CD4-positive, alpha-beta T cell treated with Interleukin-4 for 1 hour (primary cell): ENCODE measurements at places on chromosomes 16 and 17.

DNA sequence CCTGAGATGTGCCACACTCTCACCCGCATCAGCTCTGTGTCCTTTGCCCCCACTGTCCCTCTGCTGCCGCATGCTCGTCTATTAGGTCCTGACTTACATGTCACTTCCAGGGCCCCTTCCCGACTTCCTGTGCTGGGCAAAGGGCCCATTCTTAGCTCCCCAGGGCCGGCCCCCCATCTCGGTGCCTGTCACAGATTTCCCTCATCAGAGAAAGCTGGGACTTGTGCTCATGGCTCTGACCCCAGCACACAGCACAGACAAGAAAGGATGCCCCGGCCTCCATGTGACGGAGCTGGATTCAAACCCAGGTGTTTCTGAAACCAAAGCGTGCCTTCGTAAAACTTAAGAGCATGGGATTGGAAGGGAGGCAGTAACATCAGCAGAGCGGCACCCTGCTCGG lies 5.9 kb upstream of the MAPK7 start:
- no peak for DNase-seq

DNA sequence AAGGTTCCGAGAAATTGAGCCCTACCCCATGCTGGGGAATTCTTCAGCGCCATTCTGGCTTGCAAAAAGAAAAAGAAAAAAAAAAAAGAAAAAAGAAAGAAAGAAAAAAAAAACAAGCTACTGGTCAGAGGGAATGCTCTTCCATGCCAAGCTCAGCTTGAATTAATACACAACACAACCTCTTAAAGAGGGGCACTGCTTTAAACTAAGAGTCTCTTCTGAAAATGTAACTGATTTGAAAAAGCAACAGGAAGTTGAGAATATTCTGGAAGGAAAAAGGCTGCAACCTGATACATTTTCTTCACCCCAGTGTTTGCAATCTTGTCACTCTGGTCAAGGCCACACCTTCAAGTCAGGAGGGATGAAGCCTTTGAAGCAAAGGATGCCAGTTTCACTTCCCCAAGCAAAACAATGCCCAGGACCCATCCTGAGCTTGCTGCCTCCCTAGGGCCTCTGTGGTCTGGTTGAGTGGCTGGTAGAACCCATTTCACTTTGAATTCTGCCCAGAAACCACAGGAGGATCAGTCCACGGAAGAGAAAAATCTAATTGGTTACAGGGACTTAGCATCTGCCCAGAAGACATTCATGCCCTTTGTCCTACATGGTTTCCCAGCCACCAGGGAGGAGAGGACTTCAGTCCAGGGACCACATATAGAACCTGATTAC lies 389.7 kb downstream of the SOX9 start:
- no peak for DNase-seq

DNA sequence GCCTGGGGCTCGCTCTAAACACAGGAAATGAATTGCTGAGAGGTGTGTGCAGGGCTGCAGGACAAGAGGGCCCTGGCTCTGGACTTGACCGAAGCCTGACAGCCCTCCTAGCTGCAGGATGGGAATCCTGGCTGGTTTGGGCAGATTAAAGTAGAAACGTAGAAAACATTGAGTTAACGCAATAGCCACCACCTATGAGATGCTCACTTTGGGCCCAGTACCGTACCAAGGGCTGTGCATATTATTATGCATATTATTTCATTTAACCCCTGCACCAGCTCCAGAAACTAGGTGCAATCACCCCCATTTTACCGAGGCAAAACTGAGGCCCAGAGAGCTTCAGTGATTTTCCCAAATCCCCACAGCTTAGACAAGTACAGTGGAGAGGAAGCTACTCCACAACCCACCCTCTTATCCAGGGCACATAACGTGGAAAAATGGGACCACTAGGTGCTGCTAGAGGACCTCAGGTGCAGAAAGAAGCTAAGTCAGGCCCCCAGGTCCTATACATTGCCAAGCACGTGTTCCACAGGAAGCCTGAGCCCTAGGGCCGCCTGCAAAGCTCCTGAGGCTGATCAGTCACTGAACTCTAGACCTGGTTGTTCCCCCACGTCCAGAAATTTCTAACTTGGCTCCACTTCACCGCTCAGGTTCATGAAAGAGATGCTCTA lies 79.2 kb downstream of the MYH11 start:
- no peak for DNase-seq

GRCh38 chr16:4309833-4310266 lies 6.0 kb upstream of the GLIS2 start:
- peak; percentile 60 for DNase-seq

DNA sequence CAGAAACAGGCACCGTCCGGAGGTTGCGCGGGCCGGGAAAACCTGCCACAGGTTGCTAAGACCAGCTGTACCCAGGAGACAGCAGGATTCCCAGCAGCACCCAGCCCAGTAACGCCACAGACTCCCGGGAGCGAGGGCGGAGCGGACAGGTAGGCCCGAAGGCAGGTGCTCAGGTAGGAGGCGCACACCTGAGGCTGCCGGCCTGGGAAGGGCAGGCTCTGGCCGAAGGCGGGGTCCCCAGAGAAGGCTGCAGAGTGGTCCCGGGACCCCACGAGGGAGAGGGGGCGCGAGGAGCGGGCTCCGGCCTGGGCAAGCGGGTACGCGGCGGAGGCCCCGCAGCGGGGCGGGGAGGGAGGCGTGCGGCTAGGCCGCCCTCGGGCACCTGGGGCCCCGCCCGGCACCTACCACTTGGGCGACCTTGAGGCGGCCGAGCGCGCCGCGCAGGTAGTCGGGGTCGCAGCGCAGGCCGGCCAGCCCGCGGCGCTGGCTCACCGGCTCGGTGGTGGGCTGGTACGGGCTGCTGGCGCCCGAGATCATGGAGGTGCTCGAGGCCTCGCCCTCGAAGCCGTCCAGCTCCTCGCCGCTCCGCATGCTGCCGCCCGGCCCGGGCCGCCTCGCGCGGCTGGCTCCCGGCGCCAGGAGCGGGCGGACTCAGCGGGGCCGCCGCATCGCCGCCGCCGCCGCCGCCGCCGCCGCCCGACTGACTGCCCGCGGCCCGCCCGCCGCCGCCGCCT lies 441 bp downstream of the CMTM4 start:
- no peak for DNase-seq

- peak; percentile 36 for DNase-seq
These were observed 59.1 kb downstream of the TIMM22 start for GRCh38 chr17:1055751-1056645.

GRCh38 chr17:46742565-46743270 lies 75.8 kb downstream of the WNT3 start:
- DNase-seq: no peak

GRCh38 chr17:16934836-16935235 lies 37.1 kb downstream of the TNFRSF13B start:
- no peak for DNase-seq

DNA sequence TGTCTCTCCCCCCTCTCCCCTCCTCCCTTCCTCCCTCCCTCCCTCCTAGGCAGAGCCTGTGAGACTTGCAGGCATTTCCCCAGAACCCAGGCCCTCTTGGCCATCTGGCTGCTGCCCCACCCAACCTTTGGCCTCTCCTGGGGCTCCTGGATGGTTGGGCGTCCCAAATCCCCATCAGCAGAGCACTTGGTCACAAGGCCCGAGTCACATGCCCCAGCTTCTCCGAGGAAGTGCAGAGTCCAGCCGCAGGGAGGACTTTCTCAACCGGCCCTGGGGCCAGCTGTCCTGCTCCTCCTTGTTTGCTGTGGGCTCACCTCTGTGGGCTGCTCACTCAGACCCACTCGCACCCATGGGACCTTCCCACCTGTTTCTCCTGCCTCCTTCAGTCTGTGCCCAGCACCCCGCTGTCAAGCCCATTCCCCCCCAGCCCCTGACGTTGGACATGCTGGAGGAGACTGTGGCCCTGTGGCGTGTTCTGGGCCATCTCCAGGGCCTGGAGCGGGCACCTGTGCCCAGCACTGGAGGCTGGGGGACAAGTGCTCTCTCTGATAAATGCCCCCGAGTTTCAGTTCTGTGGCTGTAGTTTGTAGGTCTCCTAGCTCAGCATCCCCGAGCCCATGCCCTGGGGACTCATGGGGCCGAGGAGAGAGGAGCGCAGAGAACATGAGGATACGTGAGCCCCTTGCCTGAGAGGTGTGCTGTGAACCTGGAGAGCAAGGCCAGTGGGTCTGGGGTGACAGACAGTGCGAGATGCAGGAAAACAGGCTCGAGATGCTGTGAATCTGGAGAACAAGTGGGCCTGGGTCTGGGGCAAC lies 42.3 kb upstream of the ZNF750 start:
- DNase-seq: peak; percentile 49

- DNase-seq: no peak
These were observed 158.2 kb upstream of the TOX3 start for GRCh38 chr16:52705122-52705521.

DNA sequence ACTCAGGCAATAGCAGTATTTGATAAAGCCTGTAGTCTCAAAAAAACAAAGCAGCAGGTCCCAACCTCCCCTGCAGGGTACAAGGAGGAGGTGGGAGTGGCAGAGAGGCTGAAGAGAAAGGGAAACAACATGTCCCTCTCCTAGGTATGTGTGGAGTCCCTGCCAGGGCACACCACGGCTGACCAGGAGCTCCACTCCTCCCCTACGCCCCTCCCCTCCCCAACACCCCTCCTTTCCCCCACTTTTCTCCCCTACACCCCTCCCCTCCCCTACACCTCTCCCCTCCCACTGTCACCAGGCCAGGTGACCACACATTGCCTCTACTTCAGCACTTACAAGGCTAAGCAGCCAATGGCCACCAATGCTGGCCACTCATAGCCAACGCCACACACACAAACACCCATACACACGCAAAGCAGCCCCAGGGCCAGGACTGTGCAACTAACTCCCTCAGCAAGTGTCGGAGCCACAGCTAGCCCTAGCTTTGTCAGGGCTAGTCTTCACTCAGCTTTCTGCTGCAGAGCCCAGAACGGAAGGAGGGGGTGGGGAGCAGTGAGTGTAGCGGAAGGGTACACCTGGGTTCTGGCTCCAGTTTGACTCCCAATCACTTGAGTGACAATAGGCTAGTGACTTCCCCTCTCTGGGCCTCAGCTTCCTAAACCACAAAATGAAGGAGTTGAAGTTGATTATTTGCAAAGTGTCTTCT lies 8.2 kb downstream of the CAVIN1 start:
- DNase-seq: peak; percentile 26

- no peak for DNase-seq
These were observed 160.0 kb upstream of the CCL2 start for GRCh38 chr17:34095106-34095505.

GRCh38 chr16:8998108-8998507 lies 34.4 kb upstream of the USP7 start:
- DNase-seq: no peak

- no peak for DNase-seq
These were observed 18.0 kb downstream of the MPRIP start for GRCh38 chr17:17060001-17060922.

DNA sequence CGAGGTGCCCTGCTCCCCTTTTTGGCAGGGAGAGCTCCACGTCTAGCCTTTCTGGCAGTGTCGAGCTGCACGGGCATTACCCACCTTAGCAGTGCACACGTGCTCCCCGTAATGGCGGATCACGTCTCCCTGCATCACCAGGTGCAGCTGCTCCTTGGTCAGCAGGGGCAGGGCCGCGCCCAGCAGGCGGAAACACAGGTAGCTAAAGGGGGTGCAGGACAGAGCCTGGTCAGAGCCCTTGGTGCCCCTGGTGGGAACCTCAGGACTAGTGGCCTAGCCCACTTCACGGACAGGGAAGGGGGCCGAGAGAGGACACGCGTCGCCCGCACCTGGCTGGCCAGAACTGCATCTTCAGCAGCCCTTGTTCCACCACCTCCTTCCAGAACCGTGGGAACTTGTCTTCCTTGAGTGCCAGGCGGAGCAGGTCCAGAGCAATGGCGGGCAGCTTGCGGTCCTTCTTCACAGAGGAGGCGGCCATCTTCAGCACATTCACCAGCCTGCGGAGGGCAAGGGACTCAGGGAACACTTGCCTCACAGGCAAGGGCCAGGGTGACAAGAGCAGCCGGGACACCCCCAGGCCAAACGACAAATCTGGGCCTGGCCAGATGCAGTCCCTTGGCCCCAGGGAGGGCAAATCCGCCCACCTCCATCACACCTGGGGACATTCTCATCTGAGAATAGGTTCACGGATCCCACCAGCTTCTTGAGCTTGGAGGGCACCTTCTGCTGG lies 3.2 kb downstream of the MYBBP1A start:
- no peak for DNase-seq

DNA sequence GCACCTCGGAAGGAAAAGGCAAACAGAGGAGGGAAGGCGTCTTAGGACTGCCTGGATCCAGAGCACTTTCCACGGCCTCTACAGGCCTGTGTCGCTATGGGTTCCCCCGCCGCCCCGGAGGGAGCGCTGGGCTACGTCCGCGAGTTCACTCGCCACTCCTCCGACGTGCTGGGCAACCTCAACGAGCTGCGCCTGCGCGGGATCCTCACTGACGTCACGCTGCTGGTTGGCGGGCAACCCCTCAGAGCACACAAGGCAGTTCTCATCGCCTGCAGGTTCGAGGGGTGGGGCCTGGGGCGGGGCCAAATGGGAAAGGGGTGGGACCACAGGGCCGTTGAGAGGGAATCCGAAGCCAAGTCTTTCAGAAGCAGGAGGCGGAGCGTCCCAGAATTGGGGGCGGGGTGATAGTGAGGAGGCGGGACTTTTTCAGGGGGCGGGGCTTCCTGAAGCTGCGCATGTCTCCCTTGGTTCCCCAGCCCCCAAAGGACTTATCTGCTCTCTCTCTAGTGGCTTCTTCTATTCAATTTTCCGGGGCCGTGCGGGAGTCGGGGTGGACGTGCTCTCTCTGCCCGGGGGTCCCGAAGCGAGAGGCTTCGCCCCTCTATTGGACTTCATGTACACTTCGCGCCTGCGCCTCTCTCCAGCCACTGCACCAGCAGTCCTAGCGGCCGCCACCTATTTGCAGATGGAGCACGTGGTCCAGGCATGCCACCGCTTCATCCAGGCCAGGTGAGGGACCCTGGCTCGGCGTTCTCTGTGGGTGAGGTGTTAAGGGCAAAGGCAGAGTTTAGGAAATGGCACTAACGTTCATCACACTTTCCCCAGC lies 939 bp downstream of the BCL6B start:
- DNase-seq: peak; percentile 97

DNA sequence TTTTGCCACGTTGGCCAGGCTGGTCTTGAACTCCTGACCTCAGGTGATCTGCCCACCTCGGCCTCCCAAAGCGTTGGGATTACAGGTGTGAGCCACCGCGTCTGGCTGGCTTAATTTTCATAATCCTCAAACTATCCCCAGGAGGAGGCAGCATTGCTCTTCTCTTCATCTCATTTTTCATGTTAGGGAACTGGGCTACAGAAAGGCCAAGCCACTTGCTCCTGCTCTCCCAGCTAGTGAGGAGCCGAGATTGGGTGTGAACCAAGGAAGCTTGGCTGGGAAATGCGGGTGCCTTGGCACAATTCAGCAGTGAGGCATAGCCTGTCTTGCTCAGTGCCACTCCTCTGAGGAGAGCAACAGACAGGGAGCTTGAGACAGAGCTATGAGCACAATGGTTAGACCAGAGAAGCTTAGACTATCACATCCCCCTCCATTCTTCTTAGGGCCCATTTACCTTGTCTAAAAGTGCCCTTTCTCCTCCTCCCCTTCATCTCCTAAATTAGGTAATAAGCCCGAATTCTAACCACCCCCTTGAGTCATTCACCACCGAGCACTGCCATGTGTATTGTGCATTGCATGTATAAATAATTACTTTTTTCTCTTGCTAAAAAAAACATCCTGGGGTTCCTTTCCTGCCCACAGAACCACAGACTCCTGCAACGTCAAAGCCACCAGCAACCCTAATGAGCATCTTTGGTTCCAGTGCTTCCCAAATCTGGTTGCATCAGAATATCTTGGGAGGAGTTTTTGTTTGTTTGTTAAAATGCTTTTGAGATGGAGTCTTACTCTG lies 20.0 kb upstream of the KIF19 start:
- DNase-seq: no peak
